ENCODE measurements at places on chromosomes 1 and 21.

GRCh38 chr1:6471970-6472368 is 6.0 kb upstream of the TNFRSF25 start:
- H3K4me1 ChIP-seq = peaks cover 9% of the 10 kb centered on the region
- peaks cover 18% of the 10 kb centered on the region for H3K27me3 ChIP-seq
- H3K36me3 ChIP-seq = no peaks in the 10 kb centered on the region
- DNase-seq = no peak

DNA sequence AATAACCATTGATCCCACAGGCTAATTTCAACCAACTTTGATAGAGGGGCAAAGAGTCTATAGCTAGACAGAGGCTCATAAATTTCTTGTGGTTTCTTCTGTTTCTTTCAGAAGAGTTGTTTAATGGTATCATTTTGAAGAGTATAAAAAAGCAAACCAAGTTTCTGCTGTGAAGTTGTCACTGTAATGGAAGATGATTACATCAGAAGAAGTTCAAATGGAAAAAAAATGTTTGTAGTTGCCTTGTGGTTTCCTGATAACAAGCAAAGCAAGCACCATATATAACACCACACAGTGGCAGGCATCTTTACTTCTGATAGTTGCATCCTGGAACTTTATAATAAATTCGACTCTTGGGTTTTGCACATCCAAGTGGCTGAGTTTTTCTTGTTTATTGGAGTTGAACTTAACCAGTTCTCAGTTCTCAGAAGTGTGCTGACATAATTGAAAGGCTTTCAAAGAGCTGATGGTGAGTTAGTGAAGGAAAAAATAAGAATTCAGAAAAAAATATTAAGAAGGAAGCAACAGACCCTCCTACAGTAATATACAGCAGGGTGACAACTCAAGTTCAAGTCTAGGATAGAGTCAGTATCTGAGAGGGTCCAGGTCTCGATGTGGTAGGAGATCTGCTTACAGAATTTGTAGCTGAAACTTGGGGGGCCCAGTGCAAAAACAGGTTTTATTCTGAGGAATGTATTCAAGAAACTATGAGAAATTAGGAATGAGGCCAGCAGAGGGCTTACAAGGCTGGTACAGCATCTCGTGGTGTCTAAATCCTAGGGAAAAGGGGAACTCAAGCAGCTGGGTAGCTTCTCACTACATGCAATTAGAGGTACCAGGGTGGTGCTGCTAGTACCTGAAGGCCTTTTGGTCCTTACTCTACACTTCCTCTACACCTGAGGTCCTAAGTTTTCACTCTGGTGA is 123.5 kb downstream of the CRB1 start:
- H3K4me1 ChIP-seq = no peaks in the 10 kb centered on the region
- no peak overlapping the region for H3K27ac ChIP-seq
- H3K4me3 ChIP-seq = no peak overlapping the region

- no peaks in the 10 kb centered on the region for H3K4me1 ChIP-seq
- no peaks in the 10 kb centered on the region for H3K27me3 ChIP-seq
- H3K4me3 ChIP-seq = no peak overlapping the region
- H3K27ac ChIP-seq = no peak overlapping the region
These were observed 41.0 kb downstream of the DEGS1 start for GRCh38 chr1:224223819-224224714.

DNA sequence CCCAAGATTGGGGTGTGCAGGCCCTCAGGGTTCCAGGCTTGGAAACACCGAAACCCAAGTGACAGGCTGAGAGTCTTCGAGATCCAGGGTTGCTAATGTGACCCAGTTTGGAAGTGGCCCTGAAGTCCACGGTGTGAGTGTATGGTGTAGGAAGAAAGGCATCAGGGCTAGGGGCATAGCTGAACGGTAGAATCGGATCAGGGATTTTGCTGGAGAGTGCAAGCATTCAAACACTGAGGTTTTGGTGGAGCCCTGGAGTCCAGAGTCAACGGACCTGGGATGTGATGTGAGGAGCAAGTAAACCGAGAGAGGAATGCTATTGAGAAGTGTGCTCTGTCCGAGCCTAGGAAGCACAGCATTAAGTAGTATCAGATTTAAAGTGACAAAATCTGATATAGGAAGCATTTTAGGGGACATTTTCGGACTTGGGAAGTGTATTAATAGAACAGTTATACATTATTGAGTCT is 958 bp downstream of the NFYC start:
- no peaks in the 10 kb centered on the region for H3K27me3 ChIP-seq
- H3K4me3 ChIP-seq = peak overlapping the region; percentile 91
- peaks cover 33% of the 10 kb centered on the region for H3K36me3 ChIP-seq
- no peak for DNase-seq

GRCh38 chr1:27873671-27874384 is 1.5 kb downstream of the THEMIS2 start:
- peaks cover 19% of the 10 kb centered on the region for H3K36me3 ChIP-seq
- no peak for DNase-seq
- H3K4me3 ChIP-seq = peak overlapping the region; percentile 93
- H3K27ac ChIP-seq = peak overlapping the region; percentile 87

DNA sequence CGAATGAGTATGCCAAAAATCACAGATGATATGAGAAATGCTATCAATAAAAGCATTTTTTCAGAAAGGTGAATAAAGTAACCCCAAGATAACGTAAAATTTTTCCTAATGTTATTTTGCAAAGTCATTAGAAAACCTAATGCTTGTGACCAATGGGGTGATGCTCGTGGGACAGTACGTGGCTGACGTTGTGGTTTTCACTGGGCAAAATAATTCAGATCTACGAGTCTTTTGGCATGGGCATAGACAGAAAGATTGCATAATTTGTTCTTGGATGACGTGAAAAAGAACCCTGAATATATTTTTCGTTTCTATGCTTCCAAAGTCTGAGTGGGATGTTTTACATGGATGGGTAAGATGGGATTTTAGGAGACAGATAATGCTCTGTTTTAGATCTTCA is 71.0 kb downstream of the PBX1 start:
- DNase-seq = no peak
- H3K27ac ChIP-seq = no peak overlapping the region
- H3K27me3 ChIP-seq = no peaks in the 10 kb centered on the region
- H3K36me3 ChIP-seq = no peaks in the 10 kb centered on the region

DNA sequence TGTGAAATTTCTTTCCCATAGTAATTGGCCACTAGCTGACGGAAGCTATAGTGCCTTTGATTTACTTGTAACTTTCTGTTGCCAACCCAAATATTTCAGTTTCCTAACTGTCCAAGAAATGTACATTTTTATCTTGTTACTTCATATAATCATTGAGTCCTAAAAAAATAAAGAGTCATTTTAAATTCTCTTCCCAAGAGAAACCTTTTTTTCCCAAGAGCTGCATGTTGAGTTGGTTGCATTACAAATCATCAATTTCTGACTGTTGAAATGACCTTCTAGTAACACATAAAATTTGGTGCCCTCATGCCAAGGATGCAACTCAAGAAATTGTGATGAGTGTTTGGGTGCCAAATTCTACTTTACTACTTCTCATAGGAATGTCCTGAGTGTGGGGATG is 61.0 kb downstream of the HMCN1 start:
- H3K4me1 ChIP-seq = no peaks in the 10 kb centered on the region
- no peak overlapping the region for H3K27ac ChIP-seq
- H3K36me3 ChIP-seq = no peaks in the 10 kb centered on the region
- H3K4me3 ChIP-seq = no peak overlapping the region

GRCh38 chr1:33263890-33264504 is 7.7 kb downstream of the ZNF362 start:
- H3K4me1 ChIP-seq = peaks cover 23% of the 10 kb centered on the region
- no peak for DNase-seq
- no peaks in the 10 kb centered on the region for H3K27me3 ChIP-seq
- H3K4me3 ChIP-seq = no peak overlapping the region
- peaks cover 5% of the 10 kb centered on the region for H3K36me3 ChIP-seq

GRCh38 chr1:203638950-203639349 is 12.3 kb downstream of the ATP2B4 start:
- DNase-seq = no peak
- no peak overlapping the region for H3K4me3 ChIP-seq
- no peaks in the 10 kb centered on the region for H3K27me3 ChIP-seq
- peaks cover 33% of the 10 kb centered on the region for H3K4me1 ChIP-seq

GRCh38 chr1:72015006-72015405 is 267.3 kb downstream of the NEGR1 start:
- H3K36me3 ChIP-seq = no peaks in the 10 kb centered on the region
- DNase-seq = no peak
- no peaks in the 10 kb centered on the region for H3K27me3 ChIP-seq
- no peaks in the 10 kb centered on the region for H3K4me1 ChIP-seq

GRCh38 chr1:40014253-40014706 is 26.2 kb upstream of the CAP1 start:
- no peaks in the 10 kb centered on the region for H3K36me3 ChIP-seq
- no peaks in the 10 kb centered on the region for H3K27me3 ChIP-seq
- DNase-seq = no peak
- peak overlapping the region; percentile 25 for H3K27ac ChIP-seq

DNA sequence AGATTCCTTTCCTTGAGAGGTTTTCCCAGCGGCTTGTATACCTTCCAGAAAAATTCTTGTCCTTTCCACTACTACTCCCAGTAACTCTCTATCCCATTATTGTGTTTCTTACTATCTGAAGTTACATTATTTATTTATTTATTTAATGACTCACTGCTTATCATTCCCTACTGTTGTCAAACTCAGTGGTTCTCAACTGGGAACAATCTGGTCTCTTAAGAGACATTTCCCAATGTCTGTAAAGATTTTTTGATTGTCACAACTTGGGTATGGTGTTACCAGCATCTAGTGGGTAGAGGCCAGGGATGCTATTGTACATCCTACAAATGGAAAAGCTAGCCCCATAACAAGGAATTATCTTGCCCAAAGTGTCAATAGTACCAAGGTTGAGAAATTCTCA is 771.5 kb upstream of the ADGRL2 start:
- no peaks in the 10 kb centered on the region for H3K36me3 ChIP-seq
- H3K4me3 ChIP-seq = no peak overlapping the region
- no peaks in the 10 kb centered on the region for H3K27me3 ChIP-seq

- H3K36me3 ChIP-seq = no peaks in the 10 kb centered on the region
- H3K4me3 ChIP-seq = no peak overlapping the region
- no peaks in the 10 kb centered on the region for H3K27me3 ChIP-seq
These were observed 34.5 kb upstream of the CD1D start for GRCh38 chr1:158146165-158146564.

- no peaks in the 10 kb centered on the region for H3K4me1 ChIP-seq
- DNase-seq = no peak
- no peak overlapping the region for H3K4me3 ChIP-seq
- H3K27me3 ChIP-seq = peaks cover 21% of the 10 kb centered on the region
These were observed 131.5 kb upstream of the ZNF644 start for GRCh38 chr1:91153341-91153740.

DNA sequence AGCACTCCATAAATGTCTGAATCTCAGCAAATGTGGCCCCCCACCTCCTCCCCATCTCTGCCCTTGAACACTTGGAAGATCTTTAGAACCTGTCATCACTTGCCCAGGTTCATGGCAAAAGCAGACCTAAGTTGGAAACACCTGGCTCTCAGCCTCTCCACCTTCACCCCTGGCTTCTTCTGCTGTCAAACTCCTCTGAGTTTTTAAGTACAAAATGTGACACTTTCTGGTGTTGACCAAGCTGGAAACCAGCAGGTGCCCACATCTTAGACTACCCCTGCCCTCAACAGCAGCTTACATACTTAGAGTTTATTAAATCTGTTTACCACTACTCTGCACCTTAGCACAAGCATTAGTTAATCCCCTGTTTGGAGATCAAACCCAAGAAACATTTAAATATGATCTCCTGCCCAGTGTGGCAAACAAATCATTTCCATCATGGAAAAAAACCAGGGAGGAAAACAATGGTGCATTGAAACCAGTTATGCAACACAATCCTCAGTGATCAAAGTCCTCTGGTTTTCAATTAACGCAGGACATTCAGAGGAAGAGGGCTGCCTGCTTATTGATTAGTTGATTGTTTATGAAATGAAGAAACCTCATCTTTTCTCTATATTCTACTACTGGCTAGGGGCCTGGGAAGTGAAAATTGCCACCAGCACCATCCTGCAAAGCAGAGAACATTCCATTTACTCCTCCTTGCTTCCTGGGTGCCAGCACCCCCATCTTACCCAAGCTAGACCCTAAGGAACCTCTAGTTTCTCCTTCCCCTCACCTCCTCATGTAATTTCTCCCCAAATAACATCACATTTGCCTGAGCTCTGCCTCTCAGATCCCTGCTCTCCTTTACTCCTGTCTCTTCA is 139.4 kb upstream of the RAB4A start:
- H3K4me3 ChIP-seq = no peak overlapping the region
- no peak for DNase-seq
- peaks cover 20% of the 10 kb centered on the region for H3K4me1 ChIP-seq

GRCh38 chr1:247857069-247857984 is at the start of gene TRIM58:
TRIM58 (plus strand) TSS chr1:247857187; CDS start chr1:247857247, 60 bp downstream.
- H3K36me3 ChIP-seq = peaks cover 1% of the 10 kb centered on the region
- peaks cover 16% of the 10 kb centered on the region for H3K4me1 ChIP-seq
- peaks cover 33% of the 10 kb centered on the region for H3K27me3 ChIP-seq

DNA sequence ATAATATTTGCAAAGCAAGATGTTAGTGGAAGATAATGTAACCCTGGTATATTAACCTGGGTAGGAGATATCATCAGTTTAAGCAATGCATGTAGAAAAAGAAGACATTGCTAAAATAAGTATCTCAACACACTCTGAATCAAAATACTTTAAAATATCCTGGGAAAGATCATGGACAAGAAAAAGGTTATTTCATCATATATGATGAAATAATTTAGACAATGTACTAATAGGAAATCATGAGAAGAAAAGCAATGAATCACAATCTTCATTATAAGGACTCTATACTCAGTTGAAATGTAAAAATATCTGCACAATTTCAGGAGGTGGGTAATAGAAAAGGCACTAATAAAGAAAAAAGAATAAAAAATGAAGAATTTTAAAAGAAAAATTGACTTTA is 158.8 kb downstream of the KCNT2 start:
- no peak for DNase-seq
- no peak overlapping the region for H3K4me3 ChIP-seq
- H3K27me3 ChIP-seq = no peaks in the 10 kb centered on the region
- no peaks in the 10 kb centered on the region for H3K36me3 ChIP-seq
- no peak overlapping the region for H3K27ac ChIP-seq
- no peaks in the 10 kb centered on the region for H3K4me1 ChIP-seq

- no peak overlapping the region for H3K4me3 ChIP-seq
- no peak for DNase-seq
- H3K36me3 ChIP-seq = no peaks in the 10 kb centered on the region
- peaks cover 86% of the 10 kb centered on the region for H3K27me3 ChIP-seq
- peaks cover 34% of the 10 kb centered on the region for H3K4me1 ChIP-seq
These were observed 1.2 kb upstream of the ADORA1 start for GRCh38 chr1:203126151-203126865.

DNA sequence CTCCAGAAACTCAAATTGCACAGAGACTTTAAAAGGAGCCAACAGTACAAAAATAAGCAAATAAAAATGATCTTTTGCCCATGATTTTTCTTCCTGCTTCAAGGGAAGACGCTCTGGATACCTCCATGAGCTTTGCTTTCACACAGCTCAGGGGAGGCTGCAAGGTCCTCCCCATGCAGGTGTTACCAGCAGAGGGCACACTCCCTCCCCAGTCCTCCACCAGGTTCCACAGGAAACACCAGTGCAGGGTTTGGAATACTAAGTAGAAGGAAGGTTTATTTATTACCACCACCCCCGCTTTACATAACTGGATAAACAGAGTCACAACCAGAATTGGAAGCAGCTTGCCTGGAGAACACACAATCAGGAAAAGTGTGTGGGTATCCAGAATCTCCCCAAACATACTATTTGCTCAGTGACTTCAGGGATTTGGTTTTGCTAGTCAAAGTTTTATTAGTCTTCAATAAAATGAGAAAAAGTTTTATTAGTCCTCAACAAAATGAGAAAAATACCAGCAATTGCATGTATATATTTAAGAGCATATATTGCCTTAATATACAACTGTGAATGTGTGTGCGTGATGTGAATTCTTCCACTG is 37.3 kb downstream of the HSD3B1 start:
- no peak overlapping the region for H3K4me3 ChIP-seq
- no peaks in the 10 kb centered on the region for H3K36me3 ChIP-seq
- DNase-seq = no peak
- H3K4me1 ChIP-seq = no peaks in the 10 kb centered on the region
- no peak overlapping the region for H3K27ac ChIP-seq

All from stimulated activated naive B cell treated with anti-CD40 and anti-IgM and Interleukin-4, amounts not matched to agents 10 μg/mL and 1 μg/mL and 100 μg/mL, for 72 hours (primary cell).